Glomerular endothelial cell (primary cell): ENCODE measurements at places on chromosomes 5 and 9. TPM values are rescaled to one million over a fixed set of nuclear protein-coding genes. Genes with fewer than 3 reads are reported as not detected.

- no peak for DNase-seq
Observed at GRCh38 chr5:68148096-68148495, 67.5 kb upstream of the PIK3R1 start.

DNA sequence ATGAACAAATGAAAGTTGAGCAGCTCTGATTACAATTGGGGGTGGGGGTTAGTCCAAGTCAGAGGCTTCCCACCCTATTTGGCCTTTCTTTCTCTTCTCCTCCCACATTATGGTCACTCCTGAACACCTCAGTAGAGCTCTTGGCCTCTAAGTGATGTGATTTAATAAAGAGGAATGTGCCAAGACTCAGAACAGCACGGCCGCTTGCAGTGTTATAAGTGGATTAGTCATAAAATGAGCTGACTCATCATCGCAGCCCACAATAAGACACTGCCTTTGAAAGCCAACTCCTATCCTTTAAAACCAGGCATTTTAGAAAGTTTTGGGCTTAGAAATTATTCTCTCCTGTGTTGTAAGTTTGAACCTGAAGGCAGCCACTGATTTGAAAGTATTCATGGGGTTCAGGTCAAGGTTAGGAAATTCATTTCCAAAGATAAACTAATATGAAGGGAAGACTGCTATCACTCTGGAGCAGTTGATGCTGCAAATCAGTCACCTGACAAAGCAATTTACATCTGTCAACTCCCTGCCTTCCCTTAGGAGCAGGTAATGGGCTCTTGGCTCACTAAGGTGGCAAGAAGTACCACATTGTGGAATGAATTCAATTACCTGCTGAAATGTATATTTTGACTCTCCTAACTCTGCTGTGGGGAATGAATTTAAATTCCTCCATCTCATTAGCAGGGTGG lies 283.6 kb upstream of the NMUR2 start:
- no peak for DNase-seq

DNA sequence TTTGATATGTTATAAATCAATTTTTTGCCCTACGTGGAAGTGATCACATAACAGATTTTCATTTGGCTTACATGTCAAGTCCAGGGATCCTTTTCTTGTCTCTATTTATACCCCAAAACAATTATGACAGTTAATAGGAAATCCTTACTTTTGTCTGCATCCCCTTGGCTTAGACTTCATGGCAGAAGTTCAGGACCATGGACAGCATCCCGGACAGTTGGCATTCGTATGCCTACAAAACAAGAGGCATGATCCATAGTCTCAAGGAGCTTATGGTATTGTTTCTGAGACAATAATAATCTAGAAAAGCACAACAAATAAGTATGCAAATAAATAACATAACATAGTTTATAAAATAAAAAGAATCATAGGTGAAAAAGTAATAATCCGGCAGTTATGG lies 214.3 kb upstream of the GRIA1 start:
- no peak for DNase-seq

- DNase-seq: no peak
Observed at GRCh38 chr5:126172812-126173211, 250.4 kb upstream of the GRAMD2B start.

GRCh38 chr9:110440172-110440571 lies 102.5 kb upstream of the TXNDC8 start:
- DNase-seq: no peak

- no peak for DNase-seq
Observed at GRCh38 chr5:115480271-115480670, 64.3 kb downstream of the FEM1C start.

GRCh38 chr5:107593009-107593408 lies 77.7 kb downstream of the EFNA5 start:
- no peak for DNase-seq

DNA sequence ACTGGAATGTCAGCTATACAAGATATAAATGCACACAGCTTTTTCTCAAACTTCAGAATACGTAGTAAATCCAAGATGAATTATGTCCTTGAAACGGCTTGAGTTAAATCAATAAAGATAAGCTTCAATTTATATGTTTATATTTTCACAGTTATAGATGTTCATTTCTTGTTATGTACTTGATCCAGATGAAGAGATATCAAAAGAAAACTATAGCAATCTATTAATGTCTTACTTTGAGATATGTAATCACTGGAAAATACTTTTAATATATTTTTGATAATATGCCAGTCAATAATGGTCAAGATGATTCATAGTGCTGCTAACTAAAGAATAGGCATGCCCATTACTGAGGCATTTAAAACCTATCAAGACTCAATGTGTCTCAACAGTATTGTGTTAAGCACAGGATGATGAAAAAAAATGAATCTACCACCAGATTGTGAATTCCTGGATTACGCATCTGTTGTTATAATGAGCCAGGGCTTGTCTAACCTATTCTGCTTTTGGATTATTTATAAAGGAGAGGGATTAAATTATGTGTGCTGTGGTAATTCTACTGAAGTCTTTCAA lies 372.6 kb upstream of the PRR16 start:
- no peak for DNase-seq

GRCh38 chr5:15834596-15835245 lies 334.7 kb downstream of the FBXL7 start:
- peak; percentile 61 for DNase-seq

- no peak for DNase-seq
Observed at GRCh38 chr9:99090336-99091130, 14.4 kb upstream of the TGFBR1 start.

- no peak for DNase-seq
Observed at GRCh38 chr5:5116956-5117355, 23.2 kb upstream of the ADAMTS16 start.

DNA sequence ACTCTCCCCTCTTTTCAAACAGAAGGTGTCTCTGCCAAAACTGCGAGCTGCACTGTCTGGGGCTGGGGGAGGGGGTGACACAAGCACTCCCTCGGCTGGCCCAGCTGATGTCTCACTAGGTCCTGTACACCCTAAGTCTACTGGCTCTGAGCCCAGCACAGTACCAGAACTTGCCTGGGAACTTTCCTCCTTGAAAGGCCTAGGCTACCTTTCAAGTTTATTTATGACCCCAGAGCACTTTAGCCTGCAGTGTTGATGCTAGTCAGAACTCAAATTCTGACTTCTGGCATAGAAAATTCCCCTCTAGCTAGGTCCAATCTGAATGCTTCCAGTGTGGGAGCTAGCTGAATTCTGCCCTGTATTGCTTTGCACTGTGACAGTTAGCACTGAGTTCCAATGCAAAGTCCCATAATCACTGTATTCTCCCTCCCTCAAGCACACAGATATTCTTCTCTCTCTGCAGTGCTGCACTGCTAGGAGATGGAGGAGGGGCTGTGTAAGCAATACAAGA lies 10.5 kb downstream of the LURAP1L start:
- no peak for DNase-seq

DNA sequence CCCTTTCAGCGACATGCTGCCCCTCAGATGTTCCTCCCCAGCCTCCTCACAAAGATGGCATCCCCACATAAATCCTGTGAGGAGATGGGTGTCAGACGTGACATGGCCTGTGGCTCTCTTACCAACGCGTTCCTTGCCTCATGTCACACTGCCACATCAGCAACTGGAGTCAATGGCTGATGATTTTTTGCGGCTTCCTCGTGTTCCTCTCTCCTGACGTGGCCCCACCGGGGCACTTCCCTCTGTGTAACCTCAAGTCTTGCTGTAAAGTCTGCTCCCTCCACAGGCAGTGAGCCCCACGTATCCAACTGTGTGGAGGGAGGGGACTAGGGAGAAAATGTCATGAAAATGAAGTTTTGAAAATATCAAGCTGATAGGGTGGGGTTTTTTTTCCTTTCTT lies 53.2 kb upstream of the SHISAL2B start:
- no peak for DNase-seq

GRCh38 chr9:114693248-114693855 lies 11.4 kb upstream of the TEX48 start:
- DNase-seq: no peak

- no peak for DNase-seq
Observed at GRCh38 chr5:175657593-175658271, at the start of gene HRH2. HRH2 (plus strand) TSS chr5:175658071; CDS start chr5:175683234, 25,163 bp downstream.

- no peak for DNase-seq
Observed at GRCh38 chr5:44827681-44828080, 18.9 kb downstream of the MRPS30 start.

DNA sequence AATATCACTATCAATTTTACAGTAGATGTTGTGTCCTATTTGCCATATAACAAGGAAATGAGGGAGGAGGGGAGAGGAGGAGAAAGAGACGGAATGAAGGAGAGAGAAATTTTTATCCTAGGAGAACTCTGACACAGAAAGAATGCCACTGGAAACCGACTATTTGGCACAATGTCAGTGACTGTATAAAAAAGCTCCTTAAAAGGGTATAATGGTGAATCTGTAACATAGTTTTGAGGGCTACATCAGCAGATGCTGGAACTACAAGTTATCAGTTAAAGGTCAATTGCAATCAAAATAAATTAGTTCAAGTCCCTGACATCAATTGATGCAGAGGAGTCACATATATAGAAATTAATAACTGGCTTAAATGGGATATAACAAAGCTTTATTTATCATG lies 5.7 kb downstream of the EDIL3 start:
- no peak for DNase-seq

GRCh38 chr9:89534515-89535287 lies 36.8 kb upstream of the SEMA4D start:
- no peak for DNase-seq

DNA sequence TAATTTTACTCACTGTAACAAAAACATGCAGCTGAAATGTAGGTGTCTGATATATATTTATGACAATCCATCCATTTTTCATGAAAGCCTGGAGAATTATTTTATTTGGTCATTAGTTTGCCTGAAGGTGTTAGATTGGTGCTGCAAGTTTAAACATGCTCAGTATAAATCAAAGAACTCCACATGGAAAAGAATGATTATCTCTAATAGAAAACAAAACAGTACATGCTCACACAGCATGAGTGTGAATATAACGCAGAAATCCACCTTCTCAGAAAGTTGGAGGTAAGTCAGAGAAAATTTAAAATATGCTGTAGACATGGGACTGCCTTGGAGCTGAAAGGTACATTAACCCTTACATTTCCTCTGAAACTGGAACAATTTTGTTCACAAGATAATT lies 165.5 kb upstream of the RGS7BP start:
- no peak for DNase-seq

Gene ARHGEF39
- 0.39 and 0.58 TPM in 2 replicates for total RNA-seq

Gene NIPAL4
- 0.44 and 0.64 TPM in 2 replicates for total RNA-seq

Gene C9orf153
- total RNA-seq: not detected in 2 replicates

Gene MRRF
- 20.2 and 26.7 TPM in 2 replicates for total RNA-seq

Gene TRPM3
- not detected in 2 replicates for total RNA-seq

Gene ZNF454
- total RNA-seq: 1.3 and 3.3 TPM in 2 replicates

Gene POLR3G
- total RNA-seq: 7.9 and 15.1 TPM in 2 replicates

Gene SMIM33
- not detected in 2 replicates for total RNA-seq

Gene SLC1A1
- 10.9 and 13.0 TPM in 2 replicates for total RNA-seq

Gene TLX3
- total RNA-seq: not detected in 2 replicates

Gene PCDHB5
- total RNA-seq: 2.5 and 4.1 TPM in 2 replicates
